H1 (cell line): ENCODE measurements at places on chromosomes 13 and 19.
A peak's percentile ranks its signal among the peaks of the same experiment; 100 is the strongest.

DNA sequence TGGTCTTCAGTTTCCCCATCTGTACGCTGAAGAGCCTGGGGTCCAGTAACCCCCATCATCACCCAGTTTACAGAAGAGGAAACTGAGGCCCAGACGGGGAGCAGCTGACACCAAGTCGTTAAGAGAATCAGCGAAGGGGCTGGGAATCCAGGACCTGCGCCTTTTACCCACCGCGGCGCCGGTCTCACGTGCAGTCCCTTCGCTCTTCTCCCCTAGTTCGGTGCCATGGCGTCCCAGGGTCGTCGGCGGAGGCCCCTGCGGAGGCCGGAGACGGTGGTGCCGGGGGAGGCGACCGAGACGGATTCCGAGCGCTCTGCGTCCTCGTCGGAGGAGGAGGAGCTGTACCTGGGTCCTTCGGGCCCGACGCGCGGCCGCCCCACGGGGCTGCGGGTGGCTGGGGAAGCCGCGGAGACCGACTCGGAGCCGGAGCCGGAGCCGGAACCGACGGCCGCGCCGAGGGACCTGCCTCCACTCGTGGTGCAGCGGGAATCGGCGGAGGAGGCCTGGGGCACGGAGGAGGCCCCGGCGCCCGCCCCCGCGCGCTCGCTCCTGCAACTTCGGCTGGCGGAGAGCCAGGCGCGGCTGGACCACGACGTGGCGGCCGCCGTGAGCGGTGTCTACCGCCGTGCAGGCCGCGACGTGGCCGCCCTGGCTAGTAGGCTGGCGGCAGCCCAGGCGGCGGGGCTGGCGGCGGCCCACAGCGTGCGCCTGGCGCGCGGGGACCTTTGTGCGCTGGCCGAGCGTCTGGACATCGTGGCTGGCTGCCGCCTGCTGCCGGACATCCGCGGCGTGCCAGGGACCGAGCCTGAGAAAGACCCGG, 698 bp downstream of the BLOC1S3 start:
- no peak for DNase-seq

DNA sequence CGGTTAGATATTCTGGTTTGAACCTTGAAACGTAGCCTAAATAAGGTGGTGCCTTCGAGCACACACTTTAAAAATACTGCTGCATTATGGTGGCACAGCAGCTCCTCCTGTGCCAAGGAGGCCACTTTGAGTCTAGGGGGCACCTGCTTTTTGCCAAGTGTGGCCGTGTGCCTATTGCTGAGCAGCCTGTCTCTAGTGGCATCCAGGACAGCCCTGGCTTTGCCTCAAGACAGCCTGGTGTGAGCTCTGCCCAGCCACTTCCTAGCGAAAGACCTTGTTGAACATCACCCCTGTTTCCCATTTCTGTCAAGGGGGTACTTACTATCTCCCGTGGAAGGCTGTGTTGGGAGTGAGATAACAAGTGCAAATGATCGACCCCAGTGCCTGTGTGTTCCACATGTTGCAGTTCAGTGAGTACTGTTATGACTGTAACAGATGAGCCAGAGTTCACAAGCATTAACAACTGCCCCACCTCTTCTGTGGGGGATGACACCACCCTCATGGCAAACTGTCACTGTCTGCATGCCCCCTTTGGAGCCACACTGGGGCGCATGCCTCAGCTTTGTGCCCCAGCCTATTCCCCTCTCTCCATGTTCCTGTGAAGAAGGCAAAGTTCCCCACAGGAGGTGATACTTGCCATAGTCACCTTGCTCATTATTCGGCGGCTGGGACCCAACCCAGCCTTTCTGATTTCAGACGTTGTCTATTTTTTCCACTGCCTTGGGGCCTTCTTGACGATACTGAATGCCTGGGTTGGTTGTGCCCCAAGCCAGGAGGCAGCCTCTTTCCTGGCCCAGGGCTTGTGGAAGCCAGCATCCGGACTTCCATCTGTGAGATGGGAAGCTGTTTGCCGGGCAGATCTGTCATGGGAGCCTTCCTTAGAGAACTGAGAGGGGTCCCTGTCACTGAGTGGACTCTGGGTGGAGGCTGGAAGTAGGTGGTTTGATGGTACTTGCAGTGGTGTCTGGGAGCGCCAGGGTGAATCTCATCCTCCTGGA, 5.4 kb downstream of the GATAD2A start:
- DNase-seq, result no peak

DNA sequence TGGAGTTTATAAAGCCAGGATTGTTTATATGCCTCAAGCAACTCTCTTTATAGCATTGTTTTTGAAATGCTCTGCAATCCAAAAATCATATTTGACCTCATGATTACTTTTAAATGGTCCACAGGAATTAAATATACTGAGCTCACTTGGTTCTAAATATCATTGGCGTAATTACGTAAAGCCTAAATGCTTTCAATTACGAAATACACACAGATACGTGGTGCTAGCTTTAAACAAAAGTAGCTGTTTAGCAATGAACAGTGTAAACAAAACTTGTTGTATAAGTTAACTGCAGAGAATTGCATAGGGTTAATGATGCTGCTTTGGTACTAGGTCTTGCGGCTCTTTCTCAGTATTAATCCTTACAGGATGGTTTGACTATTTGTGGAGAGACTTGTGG, 346.6 kb downstream of the COG6 start:
- DNase-seq, result no peak

GRCh38 chr13:27466513-27466912, 16.1 kb upstream of the MTIF3 start:
- no peak for DNase-seq

DNA sequence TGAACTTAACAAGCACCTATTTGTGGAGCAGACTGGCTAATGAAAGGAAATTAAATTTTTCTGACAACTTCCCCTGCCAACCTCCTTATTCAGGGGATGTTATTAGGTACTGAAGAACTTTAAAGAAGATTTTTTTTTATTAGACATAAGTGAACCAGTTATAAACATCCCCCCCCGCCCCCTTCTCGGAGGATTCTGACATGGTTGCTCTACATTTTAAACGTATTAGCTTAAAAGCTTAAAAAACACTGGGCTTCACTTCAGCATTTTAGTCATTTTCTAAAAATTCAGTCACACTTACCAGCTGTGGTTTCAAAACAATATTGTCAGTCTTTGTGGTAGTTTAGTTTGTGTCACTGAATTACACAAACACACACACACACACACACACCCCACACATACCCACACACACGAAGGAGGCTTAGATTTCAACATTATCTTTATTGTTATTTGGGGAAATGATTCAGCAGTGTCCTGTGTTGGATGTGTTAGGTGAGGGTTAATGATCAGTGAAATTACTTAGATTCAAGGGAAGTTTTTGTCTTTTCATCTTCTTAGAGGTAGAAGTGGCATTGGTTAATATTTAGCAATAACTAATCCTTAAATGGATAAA, 145.7 kb downstream of the PCCA start:
- DNase-seq, result no peak

DNA sequence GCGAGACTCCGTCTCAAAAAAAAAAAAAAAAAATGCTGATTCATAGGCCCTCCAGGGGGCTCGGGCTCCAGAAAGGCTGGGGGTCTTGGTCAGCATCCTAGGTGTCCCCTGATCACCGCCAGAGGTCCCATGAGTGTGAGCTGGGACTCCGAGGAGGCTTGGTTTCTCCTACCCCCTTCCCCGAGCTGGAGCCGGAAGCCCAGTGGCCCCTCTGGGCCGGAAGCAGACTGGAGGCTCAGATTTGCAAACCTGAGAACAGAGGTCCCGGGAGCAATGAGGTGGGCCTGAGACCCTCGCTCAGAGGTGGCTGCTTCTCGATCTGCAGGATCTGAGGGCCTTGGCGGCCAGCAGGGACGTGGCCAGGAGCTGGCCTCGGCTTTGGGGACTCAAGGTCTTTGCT, 41.5 kb downstream of the EFNA2 start:
- no peak for DNase-seq

GRCh38 chr19:21505459-21506451, at the start of gene ZNF429:
TSS of gene ZNF429 (plus strand) at chr19:21505602. CDS start at chr19:21505772, 170 bp downstream.
- DNase-seq, result peak; percentile 85

DNA sequence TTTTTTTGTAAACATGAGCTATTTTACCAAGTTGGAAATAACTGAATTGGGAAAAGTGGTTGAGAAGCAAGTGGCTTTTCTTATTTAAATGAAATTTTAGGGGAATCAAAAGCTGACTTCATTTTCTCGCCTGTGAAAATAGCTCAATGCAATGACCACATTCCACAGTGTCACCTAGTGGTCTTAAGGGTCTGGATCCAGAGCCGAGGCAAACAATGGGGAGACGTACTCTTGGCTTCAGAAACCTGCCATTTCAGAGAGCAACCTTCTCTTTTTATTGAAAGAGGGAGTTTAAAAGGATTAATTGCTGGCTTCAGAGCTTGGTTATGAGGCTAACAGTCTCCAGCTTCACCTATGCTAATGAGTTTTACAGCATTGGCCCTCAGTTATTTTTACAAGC, 39.7 kb upstream of the RXFP2 start:
- no peak for DNase-seq

DNA sequence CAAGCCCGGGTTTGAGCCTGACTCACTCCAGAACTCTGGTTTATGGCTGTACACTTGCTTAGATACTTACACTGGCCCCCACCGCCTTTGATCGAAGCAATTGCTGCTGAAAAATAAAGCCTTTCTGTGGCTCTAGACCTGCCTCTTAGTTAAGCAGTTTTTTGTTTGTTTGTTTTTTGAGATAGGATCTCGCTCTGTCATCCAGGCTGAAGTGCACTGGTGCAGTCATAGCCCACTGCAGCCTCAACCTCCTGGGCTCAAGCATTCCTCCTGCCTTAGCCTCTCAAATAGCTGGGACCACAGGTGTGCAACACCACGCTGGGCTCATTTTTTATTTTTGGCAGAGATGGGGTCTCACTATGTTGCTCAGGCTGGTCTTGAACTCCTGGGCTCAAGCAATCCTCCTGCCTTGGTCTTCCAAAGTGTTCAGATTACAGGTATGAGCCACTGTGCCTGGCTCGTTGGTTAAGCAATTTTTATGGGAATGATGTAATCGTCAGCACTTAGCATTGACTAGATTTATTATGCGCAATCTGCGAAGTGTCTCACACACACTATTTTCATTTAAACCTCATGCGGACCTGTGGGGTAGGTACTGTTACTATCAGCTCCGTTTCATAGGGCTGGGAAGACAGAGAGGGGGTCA, 22.2 kb downstream of the PPP2R1A start:
- DNase-seq, result no peak

- no peak for DNase-seq
These were observed 18.5 kb downstream of the RFX2 start for GRCh38 chr19:6091771-6092291.

DNA sequence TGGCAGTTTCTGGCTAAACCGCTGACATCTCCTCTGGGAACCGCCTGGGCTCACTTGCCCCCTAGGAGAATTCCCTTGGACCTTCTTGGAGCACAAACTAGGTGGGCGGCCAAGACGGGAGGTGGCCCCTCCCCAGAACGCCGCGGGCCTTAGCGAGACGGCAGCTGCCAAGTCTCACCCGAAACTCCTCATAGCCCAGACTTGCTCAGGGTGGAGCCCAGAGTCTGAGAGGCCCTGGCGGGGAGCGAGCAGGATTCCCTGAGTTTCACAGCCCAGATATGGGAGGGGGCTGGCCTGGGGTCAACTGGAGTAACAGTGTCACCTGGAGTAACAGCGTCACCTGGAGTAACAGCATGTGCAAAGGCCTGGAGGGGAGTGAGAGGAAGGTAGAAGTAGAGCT, 10.1 kb downstream of the TINCR start:
- DNase-seq, result no peak

DNA sequence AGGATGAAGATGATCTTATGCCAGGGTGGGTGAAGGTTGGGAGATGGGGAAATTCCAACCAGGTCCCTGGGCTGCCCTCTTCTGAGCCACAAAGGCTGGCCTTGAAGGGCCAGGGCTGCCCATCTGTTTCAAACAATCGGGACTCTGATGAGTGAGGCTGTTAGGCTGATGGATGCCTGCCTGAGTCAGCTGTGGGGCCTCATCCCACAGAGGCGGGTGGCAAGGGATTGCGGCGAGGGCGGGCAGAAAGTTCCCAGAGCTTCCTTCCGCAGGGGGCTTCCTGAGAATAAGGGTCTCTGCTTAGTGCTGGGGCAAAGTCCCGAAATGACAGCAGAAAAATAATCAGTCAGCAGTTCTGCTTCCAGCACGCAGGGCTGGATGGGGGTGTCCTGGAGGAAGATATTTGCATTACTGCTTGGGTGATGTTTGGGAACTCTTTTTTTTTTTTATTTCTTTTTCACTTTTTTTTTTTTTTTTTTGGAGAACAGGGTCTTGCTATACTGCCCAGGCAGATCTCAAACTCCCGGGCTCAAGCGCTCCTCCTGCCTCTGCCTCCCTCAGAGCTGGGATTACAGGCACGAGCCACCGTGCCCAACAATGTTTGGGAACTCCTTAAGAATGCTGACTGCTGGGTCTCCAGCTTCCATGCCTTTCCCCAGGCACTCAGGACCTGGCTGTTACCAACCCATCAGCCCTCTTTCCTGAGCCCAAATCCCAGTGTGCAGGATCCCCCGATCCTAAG, 14.1 kb downstream of the SH3GL1 start:
- no peak for DNase-seq

DNA sequence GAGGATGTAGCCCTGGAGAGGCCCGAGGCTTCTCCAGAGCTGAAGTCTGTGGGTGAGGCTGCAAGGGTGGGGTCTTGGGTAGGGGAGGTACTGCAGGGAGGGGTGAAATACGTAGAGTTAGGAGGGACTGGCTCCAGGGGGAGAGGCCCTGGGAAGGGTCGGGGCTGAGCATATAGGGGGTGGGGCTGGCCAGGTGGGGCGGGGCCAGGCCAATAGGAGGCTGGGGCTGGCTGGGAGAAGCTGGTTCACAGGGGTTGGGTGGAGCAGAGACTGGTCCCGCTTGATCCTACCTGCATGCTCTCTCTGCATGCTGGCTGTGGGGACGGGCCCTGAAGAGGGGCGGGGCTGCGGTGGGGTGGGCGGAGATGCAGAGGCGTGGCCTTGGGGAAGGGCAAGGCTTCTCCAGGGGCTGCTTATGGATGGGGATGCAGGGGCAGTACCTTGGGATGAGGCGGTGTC, 51.9 kb downstream of the CELF5 start:
- peak; percentile 95 for DNase-seq

DNA sequence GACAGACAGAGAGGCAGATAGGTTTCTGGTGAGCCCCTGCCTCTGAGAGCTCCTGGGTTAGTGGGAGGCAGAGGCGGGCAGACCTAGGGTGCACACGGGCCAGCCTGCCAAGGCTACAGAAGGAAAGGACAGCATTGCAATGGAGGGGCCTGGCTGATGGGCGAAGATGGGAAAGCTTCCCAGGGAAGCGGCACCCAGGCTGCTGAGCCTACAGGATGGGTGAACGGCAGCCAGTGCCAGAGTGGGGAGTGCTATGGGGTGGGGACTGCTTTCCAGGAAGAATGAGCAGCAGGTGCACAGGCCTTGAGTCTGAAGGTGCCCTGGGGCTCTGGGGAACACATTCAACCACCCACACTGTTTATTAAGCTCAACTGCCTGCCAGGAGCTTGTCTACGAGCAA, 702 bp upstream of the MAG start:
- DNase-seq, result no peak
